ENCODE measurements at places on chromosomes 13 and 19.

- peak; percentile 6 for DNase-seq
These were observed 12.4 kb upstream of the FBL start for GRCh38 chr19:39858541-39858940.

DNA sequence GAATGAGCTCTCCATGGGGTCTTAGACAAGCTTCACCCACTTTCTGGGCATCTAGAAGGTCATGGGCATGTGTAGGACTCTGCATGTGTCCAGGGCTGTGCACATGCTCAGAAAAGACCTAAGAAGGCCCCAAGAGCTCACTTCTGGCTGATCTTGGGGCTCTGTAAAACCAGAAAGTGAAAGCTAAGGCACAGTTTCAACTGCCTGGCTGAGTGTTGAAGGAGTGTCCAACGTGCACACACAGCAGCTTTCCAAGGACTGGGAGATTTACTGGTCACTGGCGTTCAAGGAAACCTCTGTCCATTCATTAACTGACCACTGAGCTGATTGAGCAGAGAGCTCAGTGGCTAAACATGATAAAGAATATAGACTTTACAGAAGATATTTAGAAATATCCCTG lies 137.9 kb downstream of the KATNAL1 start:
- DNase-seq: peak; percentile 55

DNA sequence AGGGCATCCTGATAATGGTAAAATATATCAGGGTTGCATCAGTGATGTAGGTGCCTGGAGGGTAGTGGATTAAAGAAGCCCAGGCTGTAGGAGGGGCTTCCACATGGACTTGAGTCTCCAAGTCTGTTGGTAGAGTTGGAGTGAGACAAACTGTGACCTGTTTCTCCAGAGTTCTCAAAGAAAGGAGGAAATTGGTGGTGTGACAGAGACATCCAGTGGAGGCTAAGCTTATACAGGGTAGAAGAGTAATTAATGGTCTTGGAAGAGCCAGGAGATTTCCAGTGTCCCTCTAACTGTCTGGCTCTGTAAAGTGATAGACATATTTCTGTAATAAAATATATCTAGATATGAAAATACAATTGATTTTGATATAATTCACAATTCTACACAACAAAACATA lies 61.1 kb downstream of the GPC5 start:
- no peak for DNase-seq

DNA sequence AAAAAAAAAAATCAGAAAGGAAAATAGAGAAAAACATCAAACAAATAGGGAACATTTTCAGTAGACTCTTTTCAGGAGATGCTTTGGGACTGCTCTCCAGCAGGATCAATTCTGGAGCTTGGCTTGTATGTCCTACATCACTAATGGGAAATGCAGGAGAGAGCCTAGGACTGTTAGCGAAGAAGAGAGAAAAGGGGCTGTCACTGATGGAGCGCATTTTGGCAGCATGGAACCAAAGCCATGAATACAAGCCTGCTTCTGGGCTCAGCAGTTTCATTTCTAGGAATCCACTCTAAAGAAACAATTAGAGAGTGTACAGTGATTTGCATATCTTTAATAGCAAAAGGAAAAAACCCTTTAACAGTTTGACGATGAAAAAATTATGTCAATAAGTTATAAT lies 203.9 kb downstream of the NUFIP1 start:
- DNase-seq: no peak

DNA sequence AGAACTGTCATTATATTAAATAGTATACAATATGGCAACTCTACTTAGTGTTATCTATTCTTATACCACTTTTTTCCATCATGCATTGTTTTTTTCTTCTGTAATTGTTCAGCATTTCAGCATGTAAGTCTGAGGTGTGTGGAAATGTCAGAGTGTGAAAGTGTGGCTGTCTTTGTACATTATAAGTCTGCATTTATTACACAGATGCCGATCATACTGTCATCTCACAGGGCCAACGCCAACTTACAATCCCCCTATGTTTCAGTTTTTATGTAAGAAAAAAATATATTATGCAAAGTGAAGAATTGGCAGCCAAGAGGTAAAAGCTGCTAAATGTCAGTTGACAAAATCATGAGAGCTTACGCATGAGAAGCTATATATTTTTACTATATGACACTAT lies 42.9 kb upstream of the PCDH17 start:
- no peak for DNase-seq

GRCh38 chr19:54154603-54155345 lies 4.7 kb downstream of the LENG1 start:
- DNase-seq: no peak

GRCh38 chr13:62137629-62138405 lies 722.2 kb upstream of the PCDH20 start:
- no peak for DNase-seq

- DNase-seq: no peak
These were observed 24.0 kb downstream of the MAN2B1 start for GRCh38 chr19:12642506-12642905.

DNA sequence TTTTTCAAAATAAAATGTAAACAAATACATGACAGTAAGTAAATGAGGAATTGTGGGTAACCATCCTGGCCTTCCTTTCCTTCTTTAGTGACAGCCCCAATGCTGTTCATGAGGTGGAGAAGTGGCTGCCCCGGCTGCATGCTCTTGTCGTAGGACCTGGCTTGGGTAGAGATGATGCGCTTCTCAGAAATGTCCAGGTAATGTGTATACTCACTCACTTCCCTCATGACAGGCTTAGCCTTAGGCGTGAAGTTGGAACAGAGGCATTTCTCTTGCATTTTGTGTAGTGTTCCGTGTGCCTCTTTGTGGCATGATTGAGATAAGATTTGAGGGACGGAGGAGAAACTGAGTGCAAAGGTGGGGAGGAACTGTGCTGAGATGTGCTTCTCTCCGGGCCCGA lies 12.0 kb downstream of the NAXD start:
- DNase-seq: no peak

- no peak for DNase-seq
These were observed 1390.6 kb downstream of the UQCRFS1 start for GRCh38 chr19:27822336-27822735.

GRCh38 chr13:32022311-32022710 lies 9.3 kb upstream of the FRY start:
- no peak for DNase-seq

DNA sequence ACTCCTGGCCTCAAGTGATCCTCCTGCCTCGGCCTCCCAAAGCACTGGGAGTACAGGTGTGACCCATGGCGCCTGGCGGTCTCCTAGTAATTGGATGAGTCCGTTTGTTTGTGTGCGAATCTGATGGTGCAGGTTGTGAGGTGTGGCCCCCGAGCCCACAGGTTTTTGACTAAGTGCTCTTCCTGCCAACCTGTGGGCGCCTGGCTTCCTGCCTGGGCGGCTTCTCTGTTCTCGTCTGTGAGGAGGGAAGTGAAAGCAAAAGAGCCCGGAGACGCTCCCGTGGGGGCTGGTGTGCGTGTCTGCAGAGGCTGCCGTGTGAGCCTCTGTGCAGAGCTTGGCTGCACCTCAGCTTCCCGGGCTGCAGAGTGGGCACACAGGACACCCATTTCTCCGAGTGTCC lies 10.0 kb downstream of the ARHGAP45 start:
- DNase-seq: no peak

GRCh38 chr19:38028913-38029510 lies 122.0 kb downstream of the SIPA1L3 start:
- DNase-seq: no peak

- no peak for DNase-seq
These were observed 4.4 kb downstream of the ATP12A start for GRCh38 chr13:24684600-24684998.

DNA sequence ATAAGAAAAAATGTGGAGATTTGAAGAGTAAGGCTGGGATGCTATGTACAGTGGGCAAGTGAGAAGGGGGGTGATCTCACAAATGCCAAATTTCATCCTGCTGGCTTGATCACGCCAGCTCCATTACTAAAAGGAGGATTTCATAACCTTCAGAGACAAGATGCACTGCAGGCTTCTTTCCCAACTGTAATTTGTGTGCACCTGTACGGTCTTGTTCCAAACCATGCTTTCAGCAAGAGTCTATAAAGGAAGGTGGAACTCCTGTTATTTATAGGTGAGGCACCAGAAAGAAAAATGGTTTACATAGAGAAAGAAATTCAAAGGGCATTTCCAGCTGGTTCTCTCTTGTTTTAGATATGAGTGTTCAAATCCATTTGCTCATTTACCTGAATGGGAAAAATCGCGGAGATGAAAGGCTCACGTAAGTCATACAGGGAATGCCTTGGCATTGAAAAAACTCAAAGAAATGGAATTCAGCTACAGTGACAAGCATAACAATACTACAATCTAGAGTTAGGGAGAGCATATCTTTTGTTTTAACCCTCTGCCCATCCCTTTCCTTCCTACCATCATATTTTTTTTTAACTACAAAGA lies 13.3 kb downstream of the EFNB2 start:
- DNase-seq: no peak

- no peak for DNase-seq
These were observed 1.4 kb downstream of the STK11 start for GRCh38 chr19:1206864-1207450.
